ENCODE measurements at places on chromosomes 11 and 22.

DNA sequence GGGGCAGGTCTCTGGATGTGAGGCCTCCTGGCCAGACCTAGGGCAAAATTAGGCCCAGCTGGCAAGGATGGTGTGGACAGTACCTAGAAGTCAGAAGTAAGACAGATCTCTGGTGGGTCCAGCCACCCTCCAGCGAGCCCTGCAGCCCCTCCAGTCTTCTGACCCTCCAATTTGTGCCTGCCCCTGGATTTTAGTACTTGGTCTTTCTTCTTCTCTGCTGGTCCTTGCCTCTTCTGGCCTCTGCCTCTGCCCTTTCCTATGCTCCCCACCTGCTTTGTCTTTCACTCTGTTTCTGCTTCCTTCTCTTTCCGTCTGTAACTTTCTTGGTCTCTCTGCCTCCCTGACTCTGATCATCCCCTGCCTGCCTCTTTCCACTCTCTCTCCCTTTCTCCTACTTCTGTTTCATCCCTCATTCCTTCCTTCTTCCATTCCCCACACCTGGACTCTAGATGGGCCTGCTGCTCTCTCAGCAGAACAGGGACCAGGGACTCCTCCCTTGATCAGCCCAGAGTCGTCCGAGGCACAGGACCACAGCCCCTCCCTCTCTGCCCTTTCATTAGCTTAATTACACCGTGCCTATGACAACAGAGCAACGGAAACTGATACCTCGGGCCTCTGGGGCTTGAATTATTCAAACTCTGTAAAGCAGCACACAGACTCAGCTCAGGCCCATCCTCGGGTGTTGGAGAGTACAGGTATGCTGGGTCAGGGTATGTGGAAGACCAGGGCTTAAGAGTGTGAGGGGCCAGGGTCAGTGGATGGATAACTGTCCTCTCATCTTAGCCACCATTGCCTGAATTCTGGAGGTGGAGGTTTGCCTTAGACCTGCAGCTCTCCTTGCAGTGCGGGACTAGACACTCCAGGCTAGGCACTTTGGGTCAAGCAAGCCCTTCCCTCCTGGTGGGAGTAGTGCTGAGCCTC is at the start of gene CHRNA10:
Gene CHRNA10, minus strand, starts transcription at position 51 of the 921 bp plus-strand sequence. CDS start 72 bp downstream, outside the sequence.
- no peak for DNase-seq

GRCh38 chr11:11450744-11451362 is 97.8 kb upstream of the CSNK2A3 start:
- DNase-seq: no peak

DNA sequence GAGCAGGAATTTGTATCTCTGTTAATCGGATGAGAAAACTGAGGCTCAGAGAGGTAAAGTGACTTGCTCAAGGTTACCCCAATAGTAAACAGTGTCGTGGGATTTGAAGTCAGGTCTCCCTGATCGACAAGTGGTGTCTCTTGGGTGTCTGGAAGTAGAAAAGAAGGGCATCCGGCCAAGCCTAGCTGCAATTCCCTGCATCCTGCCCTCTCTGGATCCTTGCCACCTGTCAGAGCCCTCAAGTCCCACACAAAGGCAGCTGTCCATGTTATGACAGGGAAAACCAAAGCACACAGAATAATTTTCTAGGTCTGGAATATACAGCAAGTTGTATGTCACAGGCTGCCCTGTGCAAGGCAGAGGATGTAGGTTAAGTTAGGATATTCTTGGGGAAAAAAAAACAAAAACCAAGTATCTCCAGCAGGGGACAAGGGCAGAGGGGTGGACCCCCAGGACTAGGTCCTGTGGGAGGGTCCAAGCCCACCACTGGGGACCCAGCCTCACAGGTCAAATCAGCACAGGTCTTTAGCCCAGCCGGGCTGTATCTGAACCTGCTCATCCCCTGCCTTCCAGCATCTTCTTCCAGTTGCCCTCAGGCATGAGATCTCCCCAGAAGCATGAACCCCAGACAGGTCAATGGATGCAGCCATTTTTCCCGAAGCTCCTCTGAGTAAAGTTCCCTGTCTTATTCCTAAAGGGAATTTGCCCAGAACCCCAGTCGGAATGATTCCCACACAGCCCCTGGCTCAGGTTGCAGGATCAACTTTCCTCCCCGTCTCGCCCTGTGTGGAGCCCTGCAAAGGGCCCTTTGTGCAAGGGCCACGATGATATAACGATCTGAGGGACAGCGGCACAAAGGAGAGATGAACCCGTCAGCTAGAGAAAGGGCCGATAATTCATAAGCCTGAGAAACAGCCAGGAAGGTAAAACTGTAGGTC is 15.0 kb downstream of the USH1C start:
- DNase-seq: no peak

GRCh38 chr11:31922450-31922849 is 111.3 kb upstream of the PAX6 start:
- DNase-seq: no peak

GRCh38 chr11:114441921-114442320 is 2.7 kb downstream of the REXO2 start:
- DNase-seq: no peak

GRCh38 chr11:32006799-32007388 is 84.0 kb upstream of the RCN1 start:
- DNase-seq: peak; percentile 67
